ENCODE measurements at places on chromosomes 2 and 18.

GRCh38 chr18:12155996-12156395 is 62.4 kb downstream of the ANKRD62 start:
- DNase-seq, result no peak

- DNase-seq, result no peak
Measured at GRCh38 chr18:28715206-28715605, 538.3 kb upstream of the CDH2 start.

GRCh38 chr2:161586517-161587167 is 37.6 kb upstream of the SLC4A10 start:
- peak; percentile 38 for DNase-seq

GRCh38 chr2:74498500-74499266 is 720 bp downstream of the LBX2 start:
- no peak for DNase-seq

DNA sequence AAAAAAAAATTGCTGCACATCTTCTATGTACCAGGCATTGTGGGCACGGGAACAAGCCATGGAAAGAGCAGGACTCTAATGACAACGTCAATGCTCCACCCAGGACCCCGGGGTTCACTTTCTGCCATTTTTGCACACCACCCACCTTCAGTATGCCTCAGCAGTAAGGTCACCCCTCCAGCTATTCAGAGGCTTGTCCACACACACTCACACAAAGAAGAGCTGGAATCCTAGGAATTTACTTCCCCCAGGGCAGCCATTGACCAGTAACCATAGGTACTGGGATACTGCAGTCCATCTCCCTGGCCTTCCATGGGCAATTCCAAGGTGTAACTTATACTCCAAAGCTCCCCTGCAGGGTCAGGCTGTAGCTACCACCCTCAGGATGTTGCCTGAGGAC is 170.8 kb downstream of the SUCLG1 start:
- DNase-seq, result no peak

DNA sequence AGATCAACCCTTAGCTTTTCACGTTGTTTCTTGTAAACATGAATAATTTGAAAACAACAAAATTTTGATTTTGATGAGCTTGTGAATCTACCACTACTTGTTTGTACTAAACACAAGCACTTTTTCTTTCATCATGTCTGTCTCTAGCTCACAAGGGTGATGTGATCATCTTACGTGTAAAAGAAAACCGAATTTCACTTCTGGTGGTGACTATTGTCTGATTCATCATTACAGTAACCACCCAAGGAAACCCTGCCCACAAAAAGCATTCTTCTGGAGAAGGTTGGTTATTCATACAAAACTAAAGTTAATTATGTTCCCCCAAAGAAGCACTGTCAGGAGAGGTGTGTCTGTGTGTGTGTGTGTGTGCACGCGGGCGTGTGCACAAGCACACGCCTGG is 285.4 kb downstream of the ZNF516 start:
- DNase-seq, result no peak
